ENCODE measurements at places on chromosomes 7 and 10.

DNA sequence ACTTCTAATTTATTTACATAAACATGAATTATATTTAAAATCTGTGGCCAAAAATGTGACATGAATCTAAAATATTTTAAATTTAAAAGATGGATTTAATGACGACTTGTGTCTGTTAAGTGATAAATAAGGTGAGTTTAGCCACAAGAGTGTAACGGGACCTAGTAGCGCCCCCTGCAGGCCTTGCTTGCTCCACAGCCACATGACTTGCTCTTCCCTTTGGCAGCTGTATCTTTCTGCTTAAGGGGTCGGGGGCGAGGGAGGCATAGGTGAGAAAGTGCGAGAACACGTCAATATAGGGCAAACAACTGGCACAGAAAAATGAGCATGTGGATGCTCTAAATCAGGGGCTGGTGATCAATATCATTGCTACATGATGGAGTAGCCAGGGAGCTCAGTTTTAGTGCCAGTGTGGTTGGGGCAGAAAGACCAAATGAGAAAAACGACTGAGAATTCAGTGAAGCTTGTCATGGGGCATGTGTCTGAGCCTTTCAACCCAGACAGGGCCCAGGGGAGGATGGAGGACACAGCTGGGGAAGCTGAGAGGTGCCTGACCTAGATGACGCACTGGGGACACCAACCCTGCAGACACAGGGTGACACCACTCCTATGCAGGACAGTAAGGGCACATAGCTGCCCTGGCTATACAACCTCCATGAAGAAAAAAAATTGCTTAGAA is 49.8 kb downstream of the PAXIP1 start:
- DNase-seq: no peak

DNA sequence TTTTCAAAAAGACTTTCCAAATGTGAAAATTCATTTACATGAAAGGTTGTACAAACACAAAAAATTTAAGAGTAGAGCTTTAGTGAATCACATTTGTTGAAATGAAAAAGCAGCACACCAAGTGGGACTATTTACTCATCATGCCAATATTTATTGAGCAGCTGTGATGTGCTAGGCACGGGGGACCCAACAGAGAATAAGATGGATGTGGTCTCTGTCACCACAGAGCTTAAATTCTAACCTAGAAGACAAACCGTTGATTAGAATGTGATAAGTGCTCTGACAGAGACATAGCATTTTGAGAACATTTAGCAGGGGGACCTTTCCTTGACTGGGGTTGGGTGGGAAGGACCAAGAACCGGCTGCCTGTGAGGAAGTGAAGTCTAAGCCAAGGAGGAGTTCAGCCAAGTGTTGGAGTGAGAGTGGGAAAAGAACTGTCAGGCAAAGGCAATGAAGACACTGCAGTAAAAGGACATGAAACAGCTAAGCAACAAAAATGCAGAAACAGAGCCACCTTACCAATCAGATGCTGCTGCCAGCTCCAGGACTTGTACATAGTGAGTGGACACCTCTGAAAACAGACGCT is 19.1 kb downstream of the ADAM12 start:
- DNase-seq: no peak

- DNase-seq: no peak
These were observed 86.8 kb downstream of the ANKRD7 start for GRCh38 chr7:118311121-118311836.

GRCh38 chr10:29150010-29150409 is 138.9 kb upstream of the LYZL1 start:
- no peak for DNase-seq

- DNase-seq: no peak
These were observed 78.5 kb upstream of the LYZL1 start for GRCh38 chr10:29210266-29210868.

DNA sequence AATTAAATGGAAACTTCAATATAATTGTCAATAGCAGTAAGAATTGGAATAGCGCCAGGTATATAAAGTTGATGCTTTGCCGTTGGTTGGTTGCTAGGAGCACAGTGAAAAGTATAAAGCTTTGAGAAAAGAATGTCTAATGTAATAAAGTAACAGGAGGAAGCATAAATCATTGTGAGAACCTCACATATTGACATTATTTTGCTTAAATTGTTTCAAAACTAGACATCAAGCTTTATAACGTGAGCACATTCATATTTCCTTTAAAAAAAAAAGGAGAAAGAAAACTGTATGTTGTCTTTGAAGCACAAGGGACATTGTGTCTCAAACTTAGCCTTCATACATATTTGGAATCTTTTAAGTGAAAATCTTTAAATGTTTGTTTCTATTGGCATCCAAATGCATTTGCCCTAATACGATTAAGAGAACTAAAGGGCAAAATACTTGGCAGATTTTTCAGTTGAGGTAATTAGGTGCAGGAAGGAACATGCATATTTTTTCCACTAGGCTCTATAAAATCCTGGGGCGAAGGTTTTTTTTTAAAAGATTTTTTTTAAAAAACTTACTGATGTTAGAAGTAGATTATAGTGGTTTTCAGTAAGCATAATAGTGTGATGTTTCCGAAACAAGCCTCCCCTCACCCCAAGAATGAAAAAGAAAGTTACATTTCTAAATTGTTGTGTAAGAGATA is 92.4 kb downstream of the ARID5B start:
- DNase-seq: no peak
